ENCODE measurements at places on chromosomes 5 and 9. TPM values are rescaled to one million over a fixed set of nuclear protein-coding genes. Genes with fewer than 3 reads are reported as not detected.

DNA sequence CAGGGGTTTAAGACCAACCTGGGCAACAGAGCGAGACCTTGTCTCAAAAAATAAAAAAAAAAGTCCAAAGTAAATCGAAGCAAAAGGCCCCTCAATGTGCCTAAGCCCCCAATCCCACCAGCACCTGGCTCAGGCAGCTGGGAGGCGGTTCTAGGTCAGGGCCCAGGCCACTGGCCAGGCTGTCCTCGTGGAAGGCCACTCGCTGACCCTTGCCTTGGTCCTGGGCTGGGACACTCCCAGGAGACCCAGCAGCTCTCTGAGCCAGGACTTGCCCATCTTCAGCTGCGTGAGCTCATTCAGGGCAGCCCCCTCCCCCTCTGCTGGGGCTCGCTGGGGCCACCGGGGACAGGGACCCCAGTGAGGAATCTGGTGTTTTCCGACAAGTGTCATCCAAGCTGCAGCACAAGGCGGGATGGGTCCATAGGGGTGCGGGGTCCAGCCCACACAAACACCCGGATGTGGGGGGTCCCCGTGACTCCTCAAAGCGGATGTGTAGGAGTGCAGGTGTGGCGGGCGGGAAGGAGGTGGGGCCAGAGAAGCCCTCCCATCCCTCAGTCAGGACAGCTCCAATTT lies 4.0 kb downstream of the AGPAT2 start:
- no peak for DNase-seq

DNA sequence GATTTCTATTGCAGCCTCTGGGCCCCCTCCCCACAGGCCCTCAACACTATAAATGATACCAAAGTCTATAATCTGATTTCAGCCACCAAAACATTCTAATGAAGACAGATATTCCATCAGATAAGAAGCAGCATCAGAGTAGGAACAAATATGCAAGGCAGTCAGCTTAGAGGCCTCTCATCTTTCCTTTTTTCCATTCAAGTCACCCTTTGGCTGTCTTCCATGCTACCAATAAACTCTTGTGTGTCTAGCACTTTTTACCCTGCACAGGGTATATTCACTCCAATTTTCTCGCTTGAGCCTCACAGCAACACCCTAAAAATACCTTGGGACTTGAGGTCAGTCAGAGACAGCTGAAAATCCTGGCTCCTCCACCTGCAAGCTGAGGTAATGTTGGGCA lies 193.7 kb downstream of the BRINP1 start:
- DNase-seq: no peak

GRCh38 chr5:74332682-74333081 lies 307.8 kb downstream of the ENC1 start:
- DNase-seq: no peak

- no peak for DNase-seq
Measured at GRCh38 chr5:32753051-32753450, 41.9 kb downstream of the NPR3 start.

GRCh38 chr5:112511920-112512319 lies 92.8 kb upstream of the EPB41L4A start:
- no peak for DNase-seq

GRCh38 chr5:6872441-6873160 lies 159.4 kb downstream of the TENT4A start:
- no peak for DNase-seq

Gene BARHL1
- not detected for total RNA-seq
